ENCODE measurements at places on chromosomes 11 and 22.

DNA sequence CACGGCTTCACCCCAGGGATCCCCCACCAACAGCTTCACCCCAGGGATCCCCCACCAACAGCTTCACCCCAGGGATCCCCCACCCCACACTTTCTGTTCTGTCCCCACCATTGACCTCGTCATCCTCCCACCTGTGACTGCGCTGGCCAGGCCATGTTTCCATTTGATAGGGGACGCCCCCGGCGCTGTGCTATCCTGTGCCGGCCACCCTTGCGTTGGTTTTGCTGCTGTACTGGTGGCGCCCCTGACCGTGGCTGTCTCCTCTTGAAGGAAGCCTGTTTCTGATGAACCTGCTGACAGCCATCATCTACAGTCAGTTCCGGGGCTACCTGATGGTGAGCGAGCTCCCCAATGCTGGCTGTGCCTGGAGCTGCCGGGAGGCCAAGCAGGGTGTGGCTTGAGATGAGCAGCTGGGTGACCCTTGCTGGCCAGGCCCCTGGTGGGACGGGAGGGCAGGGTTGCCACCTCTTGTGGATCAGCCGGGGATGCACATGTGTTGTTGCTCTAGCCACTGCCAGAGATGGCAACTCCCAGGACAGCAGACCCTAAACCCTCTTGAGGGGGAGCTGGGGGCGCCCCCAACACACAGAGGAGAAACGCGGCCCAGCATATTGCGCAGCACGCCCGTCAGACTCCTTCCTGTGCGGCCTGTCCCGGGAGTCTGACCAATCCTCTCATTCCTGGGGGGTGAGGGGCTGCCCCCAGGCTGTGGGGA lies 22.5 kb downstream of the TPCN2 start:
- DNase-seq, result no peak

DNA sequence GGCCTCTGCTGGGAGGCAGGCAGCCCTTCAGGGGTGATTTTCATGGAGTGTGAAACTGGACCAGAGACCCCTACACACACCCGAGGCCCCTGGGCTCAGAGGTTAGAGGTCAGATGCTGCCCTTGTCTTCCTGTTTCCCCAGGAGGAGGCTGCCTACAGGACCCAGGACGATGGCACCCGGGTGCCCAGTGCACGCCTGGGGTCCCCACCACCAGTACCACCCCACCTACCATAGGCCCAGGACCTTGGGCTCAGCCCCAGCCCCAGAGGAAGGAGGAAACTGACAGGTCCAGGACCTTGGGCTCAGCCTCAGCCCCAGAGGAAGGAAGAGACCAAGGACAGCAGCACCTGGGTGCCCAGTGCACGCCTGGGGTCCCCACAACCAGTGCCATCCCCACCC lies 79.2 kb downstream of the BRD1 start:
- no peak for DNase-seq

DNA sequence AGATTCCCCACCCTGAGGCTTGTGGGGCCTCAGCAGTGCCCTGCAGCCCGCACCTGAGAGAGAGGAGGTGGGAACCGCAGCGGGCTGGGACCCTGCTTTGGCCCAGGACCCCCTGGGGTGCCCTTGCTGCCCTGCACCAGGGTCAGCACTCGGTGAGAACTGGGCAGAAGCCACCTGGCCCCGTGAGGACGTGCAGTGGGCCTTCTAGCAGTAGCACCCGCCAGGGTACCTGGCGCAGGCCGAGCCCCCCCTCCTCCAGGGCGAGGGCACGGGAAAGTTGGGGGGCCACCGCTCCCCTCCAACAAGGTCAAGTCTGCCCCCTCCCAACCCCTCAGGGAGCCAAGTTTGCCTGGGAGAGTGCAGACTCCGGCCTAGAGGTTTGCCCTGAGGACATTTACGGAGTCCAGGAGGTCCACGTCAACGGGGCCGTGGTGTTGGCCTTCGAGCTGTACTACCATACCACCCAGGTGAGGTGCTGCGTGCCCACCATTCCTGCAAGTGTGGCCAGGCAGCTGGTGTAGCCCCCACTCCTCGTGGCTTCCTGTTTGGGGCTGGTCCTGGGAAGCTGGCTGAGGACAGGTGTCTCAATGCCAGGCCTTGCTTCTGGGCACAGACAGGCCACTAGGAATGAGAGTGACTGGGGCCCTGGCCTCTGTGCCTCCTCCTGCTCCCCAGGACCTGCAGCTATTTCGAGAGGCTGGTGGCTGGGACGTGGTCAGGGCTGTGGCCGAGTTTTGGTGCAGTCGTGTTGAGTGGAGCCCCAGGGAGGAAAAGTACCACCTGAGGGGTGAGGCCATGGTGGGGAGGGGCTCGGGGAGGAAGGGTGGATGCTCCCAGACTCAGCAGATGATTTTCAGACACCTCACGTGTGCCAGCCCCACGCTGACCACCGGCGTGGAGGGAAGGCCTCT lies 3.5 kb downstream of the PGGHG start:
- no peak for DNase-seq

DNA sequence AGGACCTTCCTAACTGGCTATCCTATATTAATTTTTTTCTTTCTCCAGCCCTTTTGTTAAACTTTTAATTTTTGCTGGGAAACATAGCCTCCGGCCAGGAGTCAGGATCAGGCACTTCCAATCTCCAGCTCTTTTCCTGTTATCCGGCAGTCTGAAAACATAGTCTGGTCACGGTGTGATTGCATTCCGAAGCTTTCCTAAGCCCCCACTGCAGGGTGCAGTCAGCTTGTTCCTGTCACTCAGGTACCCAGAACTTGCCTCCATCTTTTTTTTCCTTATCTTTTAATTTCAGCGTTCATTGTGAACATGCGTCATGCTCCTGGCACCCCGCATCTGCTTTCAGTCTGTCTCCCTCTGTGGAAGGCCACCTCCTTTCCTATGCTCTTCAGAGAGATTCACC lies 59.4 kb downstream of the GRK3 start:
- no peak for DNase-seq

GRCh38 chr11:210803-211180 lies 3.3 kb downstream of the RIC8A start:
- DNase-seq, result no peak

GRCh38 chr11:9565822-9566560 lies 7.5 kb upstream of the WEE1 start:
- DNase-seq, result peak; percentile 100

DNA sequence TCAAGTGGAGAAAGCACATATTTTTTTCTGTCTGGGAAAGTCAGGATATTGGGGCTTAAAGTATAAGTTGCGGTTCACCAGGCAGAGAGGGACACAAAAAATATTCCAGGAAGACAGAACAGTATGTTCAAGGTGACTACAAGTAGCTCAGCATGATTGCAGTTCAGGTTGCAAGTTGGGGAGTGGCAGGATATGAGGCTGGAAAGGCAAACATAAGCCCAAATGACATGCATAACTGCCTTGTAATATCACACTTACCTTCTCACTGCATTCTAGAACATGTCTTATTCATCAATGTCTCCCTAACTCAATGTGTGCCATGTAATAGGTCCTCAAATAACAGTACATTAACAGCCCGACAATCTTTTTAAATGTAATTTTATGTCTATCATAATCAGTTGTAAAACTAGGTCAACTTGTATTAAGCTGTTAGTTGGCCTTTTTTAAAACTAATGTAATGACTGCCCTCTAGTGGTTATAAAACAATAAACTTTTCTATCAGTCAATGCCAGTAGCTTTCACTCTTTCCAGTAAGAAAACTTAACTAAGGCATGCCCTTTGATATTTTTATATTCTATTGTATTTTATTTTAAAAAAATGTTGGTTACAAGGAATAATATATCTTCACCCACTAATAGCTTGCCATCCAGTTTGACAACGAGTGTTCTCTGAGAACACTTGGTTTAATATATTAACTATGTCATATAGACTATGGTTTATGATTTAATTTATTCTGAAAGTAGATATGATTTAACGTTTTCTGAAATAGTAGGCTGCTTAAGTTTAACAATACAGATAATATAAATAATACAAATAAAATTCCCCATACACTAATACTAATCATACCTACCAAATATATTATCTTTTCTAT lies 39.4 kb upstream of the CFAP300 start:
- peak; percentile 21 for DNase-seq

- DNase-seq, result no peak
These were observed 57.6 kb upstream of the B3GAT1 start for GRCh38 chr11:134469627-134470026.

- DNase-seq, result no peak
These were observed 9.2 kb upstream of the RAB1B start for GRCh38 chr11:66259225-66259624.

GRCh38 chr11:46918083-46918787 lies at the start of gene LRP4:
LRP4 (minus strand) TSS chr11:46918550; CDS start chr11:46918379, 171 bp downstream.
- DNase-seq, result no peak

GRCh38 chr11:2209900-2210321 lies 38.3 kb upstream of the TH start:
- DNase-seq, result no peak

- no peak for DNase-seq
These were observed 88.6 kb downstream of the BCR start for GRCh38 chr22:23268877-23269276.

DNA sequence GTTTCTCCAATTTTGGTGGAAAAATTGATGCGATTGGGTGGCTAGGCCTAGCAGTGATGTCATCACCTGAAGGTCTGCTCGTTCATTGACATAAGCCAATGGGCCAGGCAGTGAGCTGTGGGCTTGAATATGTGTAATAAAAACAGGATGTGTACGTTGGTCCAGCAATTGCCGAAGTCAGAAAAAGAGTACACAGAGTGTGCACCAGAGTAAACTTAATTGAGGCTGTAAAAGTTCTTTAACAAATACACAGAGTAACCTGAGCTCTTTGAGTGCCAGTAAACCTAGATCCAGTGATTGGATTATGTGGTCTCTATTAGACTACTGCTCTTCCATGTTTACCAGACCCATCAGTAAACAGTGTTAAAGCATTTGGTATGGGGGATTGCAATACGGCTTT lies 13.0 kb upstream of the GLYATL1 start:
- no peak for DNase-seq

- no peak for DNase-seq
These were observed 3.4 kb upstream of the NDUFC2 start for GRCh38 chr11:78083021-78083420.

GRCh38 chr11:16807306-16807705 lies 68.9 kb downstream of the C11orf58 start:
- DNase-seq, result no peak

- DNase-seq, result peak; percentile 66
These were observed 168.5 kb downstream of the ARHGAP42 start for GRCh38 chr11:100855466-100856067.

DNA sequence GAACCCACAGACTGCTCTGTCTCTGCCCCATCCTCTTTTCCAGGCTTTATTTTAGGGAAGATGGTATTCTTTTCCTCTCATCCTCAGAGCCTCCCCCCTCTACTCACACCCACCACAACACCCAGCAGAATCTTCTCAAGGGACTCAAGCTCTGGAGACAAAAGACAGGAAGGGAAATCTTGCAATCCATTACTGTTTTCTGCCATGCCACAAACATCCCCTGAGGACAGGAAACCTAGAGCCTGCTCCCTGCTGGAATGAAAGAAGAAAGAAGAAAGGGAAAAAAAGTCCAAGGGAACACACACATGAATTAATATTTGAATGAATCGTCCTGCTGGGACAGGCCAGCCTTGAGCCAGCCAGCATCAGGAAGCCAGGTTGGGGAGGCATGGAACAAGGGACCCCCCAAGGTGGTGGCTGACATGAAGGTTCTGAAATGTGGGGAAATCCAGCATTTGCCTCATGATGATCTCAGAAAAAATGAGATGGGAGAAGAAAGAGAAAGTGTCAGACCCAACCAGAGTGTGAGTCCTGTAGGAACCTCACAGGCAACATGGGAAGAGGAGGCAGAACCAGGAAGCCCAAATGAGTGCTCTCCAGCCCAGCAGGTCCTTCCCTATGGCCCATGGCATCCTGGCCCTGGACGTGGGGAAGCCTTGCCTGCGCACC lies 34.0 kb downstream of the SLCO2B1 start:
- DNase-seq, result no peak

- no peak for DNase-seq
These were observed 1.0 kb downstream of the ST14 start for GRCh38 chr11:130160498-130161155.

DNA sequence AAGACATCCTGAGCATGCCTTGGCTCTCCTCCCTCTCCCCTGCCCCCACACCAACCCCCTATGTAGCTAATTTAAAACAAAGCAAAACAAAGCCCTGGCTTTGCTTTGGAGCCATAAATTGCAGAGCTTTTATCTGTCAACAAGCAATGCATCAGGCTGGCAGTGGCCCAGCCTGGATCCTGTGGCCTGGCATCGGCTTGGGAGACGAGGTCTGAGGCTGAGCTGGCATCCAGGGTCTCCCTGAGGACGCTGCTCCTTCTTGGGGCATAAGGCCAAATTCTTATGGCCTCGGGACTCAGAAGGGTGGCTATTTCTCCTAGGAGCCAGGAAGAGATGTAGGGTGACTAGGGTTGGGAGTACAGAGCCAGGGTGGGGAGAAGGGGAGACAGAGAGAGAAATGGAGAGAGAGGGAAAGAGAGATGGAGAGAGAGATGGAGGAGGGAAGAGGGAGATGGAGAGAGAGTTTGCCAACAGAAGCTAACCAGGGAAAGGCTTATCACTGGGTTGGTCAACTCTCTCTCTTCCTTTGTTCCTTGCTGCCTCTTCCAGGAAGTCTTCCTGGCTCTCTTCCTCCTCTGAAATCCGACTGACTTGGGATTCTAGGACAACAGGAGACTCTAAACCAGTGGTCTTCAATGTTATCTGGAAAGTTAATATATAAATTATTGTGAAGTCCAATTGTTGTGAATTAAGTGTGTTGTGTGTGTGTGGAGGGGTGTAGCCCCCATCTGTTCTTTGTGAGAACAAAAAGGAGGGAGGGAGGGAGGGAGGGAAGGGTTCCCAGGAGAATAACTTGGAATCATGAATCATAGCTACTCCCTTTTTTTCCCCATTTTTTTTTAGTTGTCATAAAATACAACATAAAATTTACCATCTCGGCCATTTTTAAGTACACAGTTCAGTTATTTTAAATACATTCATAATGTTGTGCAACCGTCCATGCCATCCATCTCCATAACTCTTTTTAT lies 29.1 kb downstream of the TSPAN18 start:
- DNase-seq, result peak; percentile 81

GRCh38 chr11:35998634-35999033 lies 54.8 kb downstream of the LDLRAD3 start:
- no peak for DNase-seq

GRCh38 chr11:130815956-130816355 lies 100.3 kb downstream of the SNX19 start:
- no peak for DNase-seq

GRCh38 chr22:49382451-49382735 lies 445.3 kb downstream of the BRD1 start:
- DNase-seq, result no peak

- DNase-seq, result no peak
These were observed 60.8 kb upstream of the NUP50 start for GRCh38 chr22:45102896-45103420.

DNA sequence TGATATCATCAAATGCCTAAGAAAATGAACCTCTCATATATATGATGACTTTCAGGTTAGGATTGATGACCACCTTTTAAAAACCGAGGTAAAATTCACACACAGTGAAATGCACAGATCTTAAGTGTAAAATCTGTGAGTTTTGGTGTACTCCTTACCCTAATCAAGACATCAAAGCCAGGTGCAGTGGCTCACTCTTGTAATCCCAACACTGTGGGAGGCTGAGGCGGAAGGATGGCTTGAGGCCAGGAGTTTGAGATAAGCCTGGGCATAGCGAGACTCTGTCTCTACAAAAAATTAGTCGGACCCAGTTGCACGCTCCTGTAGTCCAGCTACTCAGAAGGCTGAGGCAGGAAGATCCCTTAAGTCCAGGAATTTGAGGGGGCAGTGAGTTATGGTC lies 140.4 kb downstream of the UVRAG start:
- DNase-seq, result no peak
